ENCODE measurements at places on chromosomes 3 and 15.

DNA sequence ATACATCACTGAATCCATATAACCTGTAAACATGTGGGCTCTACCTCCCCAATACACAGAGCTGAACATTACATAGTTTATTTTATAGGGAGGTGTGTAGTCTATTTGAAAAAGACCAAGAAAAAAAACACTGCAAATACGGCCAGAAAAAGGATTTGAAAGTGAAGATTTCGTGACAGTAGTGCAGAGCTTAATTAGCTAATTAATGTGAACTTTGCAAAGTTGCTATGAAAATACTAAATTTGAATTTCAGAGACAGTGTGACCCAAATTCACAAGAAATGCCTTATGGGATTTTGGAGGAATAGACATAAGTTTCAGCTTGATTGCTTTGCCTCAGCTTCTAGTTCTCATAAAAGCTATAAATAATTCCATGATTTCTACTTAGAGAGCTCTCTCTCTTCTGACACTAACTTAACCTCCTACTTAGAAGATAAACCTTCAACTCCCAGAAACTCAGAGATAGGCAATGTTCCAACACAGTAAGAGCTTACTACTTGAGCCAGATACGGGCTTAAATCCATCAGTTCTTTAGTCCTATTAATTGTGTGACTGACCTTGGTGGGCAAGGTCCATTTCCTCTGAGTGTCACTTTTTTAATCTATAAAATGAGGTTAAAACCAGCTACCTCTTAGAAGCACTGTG lies 87.3 kb upstream of the THBS1 start:
- DNase-seq, result no peak

GRCh38 chr15:60859996-60860494 lies 369.1 kb downstream of the RORA start:
- no peak for DNase-seq

DNA sequence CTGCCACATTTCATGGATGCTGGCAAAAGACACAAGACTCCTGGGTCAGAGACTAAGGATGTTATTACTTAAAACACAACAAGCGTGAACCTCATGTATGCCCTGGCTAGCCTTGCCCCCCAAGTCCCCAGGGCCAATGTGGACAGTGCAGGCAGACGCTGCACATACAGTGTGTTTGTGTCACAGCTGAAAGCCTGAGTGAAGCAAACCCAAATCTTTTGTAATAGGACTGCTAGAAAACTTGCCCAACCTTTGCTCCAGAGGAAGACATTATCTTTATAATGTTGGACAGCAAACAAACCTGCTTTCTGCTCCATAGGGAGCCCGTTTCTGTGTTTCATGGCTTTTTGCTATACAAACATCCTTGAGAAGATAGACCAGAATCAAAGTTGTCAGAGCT lies 282.0 kb upstream of the RORA start:
- DNase-seq, result no peak

DNA sequence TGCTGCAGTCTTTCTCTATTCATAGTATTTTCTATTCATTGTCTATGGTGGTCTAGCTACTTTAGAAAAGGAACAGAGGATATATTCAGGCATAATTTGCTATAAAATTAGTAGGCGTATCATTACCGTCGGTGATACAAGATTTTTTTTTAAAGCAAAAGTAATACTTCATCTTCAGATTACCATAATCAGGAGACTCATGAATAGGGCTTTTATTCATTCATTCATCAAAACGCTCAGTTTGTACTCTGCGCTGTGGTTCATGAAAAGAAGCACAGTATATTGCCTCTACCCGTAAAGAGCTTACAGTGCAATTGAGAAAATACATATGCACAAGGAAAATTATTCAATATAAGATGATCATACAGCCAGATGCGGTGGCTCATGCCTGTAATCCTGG lies 136.7 kb upstream of the CHRM5 start:
- no peak for DNase-seq

Measured in GM13977 (cell line).